Activated naive CD4-positive, alpha-beta T cell treated with Interleukin-2 at 50 U/mL for 16 hours (primary cell): ENCODE measurements at places on chromosomes 11 and 22.

DNA sequence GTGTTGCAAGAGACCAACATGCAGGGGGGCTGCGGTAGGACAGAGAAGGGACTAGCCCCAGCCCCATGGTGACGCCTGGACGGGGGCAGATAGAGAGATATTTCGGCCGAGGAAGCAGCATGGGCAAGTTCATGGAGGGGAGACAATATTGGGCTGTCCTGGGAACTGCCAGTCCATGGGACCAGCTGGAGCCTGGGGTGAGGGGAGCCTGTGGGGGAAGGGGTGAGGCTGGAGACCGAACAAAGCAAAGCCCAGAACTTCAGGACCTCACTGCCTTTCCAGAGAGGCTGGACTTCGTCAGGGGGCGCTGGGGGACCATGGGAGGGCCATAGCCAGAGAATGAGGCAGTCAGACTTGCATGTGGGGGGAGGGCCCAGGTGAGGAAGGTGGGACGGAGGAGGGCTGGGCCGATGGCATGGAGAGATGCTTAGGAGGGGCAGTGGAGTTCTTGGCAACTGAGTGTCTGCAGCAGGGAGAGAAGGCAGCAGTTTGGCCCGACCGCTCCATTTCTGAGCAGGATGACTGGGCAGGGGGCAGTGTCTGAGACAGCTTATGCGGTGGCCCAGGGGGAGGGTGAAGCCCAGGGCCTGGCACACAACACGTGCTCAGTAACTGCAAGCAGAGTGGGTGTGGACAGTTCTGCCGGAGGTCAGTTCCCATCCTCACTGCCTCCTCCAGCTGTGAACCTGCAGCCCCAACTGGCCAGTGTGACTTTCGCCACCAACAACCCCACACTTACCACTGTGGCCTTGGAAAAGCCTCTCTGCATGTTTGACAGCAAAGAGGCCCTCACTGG, 712 bp downstream of the UPK3A start:
- no peak for DNase-seq

- DNase-seq = no peak
Measured at GRCh38 chr11:47711816-47712215, 3.4 kb downstream of the AGBL2 start.

GRCh38 chr22:20227363-20227762, 40.8 kb downstream of the RTN4R start:
- DNase-seq = no peak

DNA sequence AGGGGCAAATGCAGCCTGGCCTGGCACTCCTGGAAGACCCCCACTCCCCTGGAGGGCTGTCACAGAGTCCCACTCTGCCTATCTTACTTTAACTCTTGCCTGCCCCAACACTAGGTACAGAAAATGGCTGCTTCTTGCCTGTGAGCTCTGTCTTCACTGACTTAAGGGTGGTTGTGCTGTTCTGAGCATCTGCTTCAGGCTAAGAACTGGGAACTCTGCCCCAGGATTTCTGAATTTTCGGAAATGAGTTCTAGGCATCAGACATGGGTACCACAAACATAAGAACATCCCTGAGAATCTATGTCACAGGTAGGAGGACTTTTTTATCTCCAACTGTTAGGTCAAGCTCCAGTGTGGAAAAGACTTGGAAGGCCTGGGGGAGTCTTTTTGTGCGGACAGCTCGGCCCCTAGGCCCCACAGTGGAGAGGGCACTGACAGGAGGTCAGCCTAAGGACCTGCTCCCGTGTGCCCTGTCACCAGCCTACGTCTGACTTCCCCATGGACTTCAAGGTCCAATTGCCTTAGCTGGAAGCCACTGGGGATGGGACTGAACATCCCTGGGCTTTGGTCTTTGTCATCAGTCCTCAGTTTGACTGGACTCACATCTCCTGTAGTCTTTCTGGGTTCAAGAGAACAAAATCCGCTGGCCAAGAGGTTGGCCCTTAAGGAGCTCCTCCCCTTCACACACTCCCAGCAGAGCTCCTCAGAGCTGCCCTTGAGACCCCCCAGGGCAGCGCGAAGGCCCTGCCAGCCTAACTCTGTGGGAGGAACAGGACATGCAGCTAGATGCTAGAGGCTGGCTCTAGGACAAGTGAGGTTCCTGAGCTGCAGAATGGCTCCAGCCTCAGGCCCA, 31.9 kb downstream of the PPP2R1B start:
- DNase-seq = no peak

- DNase-seq = no peak
Measured at GRCh38 chr22:46918197-46918596, 155.7 kb downstream of the TBC1D22A start.

GRCh38 chr22:19784384-19785175, 24.0 kb downstream of the TBX1 start:
- no peak for DNase-seq

DNA sequence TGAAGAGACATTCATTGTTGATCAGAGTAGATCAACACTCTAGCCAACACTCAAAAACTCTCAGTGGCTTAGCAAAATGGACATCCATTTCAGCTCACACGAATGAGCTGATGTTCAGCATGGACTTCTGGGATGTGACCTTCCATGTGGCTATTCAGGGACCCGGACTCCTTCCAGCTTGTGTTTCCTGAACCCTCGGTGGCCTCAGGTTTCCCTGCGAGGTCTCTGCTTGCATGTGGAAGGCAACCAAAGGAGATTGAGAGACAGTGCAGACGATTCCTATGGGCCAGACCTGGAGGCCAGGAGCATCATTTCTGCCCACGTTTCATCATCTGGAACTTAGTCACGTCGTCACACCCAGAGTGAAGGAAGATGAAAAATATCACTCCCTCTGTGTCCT, 1137.4 kb downstream of the TBC1D22A start:
- no peak for DNase-seq

GRCh38 chr11:126415128-126415527, 59.6 kb downstream of the ST3GAL4 start:
- no peak for DNase-seq
